HCT116 (cell line): ENCODE measurements at places on chromosomes 11 and 22. TPM values are rescaled to one million over a fixed set of nuclear protein-coding genes. Genes with fewer than 3 reads are reported as not detected.

GRCh38 chr11:94532211-94532610 lies 11.5 kb upstream of the FUT4 start:
- H3K4me1 ChIP-seq: no peaks in the 10 kb centered on the region
- H3K4me3 ChIP-seq: no peak overlapping the region
- no peaks in the 10 kb centered on the region for H3K27me3 ChIP-seq
- H3K36me3 ChIP-seq: no peaks in the 10 kb centered on the region
- no peak for DNase-seq
- no peak overlapping the region for H3K27ac ChIP-seq

GRCh38 chr22:27241430-27242321 lies 559.9 kb downstream of the MN1 start:
- H3K36me3 ChIP-seq: no peaks in the 10 kb centered on the region
- no peak overlapping the region for H3K4me3 ChIP-seq
- no peak overlapping the region for H3K27ac ChIP-seq
- DNase-seq: no peak

DNA sequence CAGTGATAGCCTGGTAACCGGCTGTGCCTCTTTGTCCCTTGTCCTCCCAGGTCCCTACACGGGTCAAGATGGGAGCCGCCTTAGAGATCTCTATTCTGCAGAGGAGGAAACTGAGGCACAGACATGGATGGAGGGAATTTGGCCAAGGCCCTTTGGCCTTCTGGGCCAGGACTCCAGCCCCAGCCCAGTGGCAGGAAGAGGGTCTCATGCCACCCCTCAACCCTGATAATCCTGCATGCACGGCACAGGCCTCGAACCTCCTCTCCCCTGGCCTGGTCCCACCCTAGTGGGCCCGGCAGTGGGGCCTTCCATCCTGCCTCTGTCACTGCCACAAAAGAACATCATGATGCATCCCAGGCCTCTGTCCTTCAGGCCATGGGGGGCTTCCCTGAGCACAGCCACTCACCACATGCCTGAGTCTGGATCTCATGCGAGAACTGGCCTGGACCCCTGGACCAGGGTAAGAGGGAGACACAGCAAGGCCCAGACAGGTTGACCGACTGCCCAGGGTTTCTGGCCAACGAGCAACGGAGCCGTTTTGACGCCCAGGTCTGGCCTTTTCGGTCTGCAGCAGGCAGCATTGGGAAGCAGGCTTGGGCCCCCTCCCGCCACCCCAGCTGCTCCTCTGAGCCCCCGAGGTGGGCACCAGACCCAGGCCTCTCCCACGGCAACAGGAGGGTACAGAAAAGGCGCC lies 6.5 kb downstream of the LINC01488 start:
- no peak overlapping the region for H3K27ac ChIP-seq
- no peak overlapping the region for H3K4me3 ChIP-seq
- no peak for DNase-seq
- no peaks in the 10 kb centered on the region for H3K36me3 ChIP-seq

- peaks cover 7% of the 10 kb centered on the region; the same call in 1 of the 2 replicates for H3K27me3 ChIP-seq
- H3K4me3 ChIP-seq: no peak overlapping the region
- no peak overlapping the region for H3K27ac ChIP-seq
- H3K4me1 ChIP-seq: no peaks in the 10 kb centered on the region
These were observed 37.5 kb downstream of the SYN3 start for GRCh38 chr22:33020721-33021120.

GRCh38 chr11:134449713-134450112 lies 37.7 kb upstream of the B3GAT1 start:
- H3K4me1 ChIP-seq: no peaks in the 10 kb centered on the region
- H3K36me3 ChIP-seq: no peaks in the 10 kb centered on the region
- no peak overlapping the region for H3K27ac ChIP-seq
- H3K4me3 ChIP-seq: no peak overlapping the region
- H3K27me3 ChIP-seq: no peaks in the 10 kb centered on the region
- peak; percentile 4 for DNase-seq

DNA sequence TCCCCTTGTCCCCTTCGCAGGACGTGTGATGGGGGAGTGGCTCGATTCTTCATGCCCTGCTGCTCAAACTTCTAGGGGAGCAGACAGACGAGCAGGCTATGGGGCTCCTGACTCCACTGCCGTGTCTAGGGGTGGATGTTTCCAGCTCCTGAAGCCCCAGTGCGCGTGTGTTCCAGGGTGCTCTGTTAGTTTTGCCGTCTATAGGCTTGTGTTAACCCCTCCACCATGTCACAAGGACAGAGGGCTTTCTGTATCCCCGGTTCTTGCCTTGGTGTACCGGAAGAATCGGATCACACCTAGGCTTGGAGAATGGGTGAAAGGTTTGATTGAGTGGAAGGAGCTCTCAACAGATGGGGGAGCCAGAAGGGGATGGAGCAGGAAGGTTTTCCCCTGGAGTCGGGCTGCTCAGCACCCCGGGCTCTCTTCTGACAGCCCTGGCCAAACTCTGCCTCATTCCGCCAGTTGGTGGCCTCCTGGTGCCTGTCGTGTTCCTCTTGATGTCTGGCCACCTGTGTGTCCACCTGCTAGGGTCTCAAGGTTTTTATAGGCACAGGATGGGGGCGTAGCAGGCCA lies 810.7 kb downstream of the BRD1 start:
- H3K4me1 ChIP-seq: no peaks in the 10 kb centered on the region
- DNase-seq: no peak
- peaks cover 16% of the 10 kb centered on the region for H3K27me3 ChIP-seq
- H3K4me3 ChIP-seq: no peak overlapping the region
- no peak overlapping the region for H3K27ac ChIP-seq

Gene ARHGEF17
- 18.2 TPM for total RNA-seq

DNA sequence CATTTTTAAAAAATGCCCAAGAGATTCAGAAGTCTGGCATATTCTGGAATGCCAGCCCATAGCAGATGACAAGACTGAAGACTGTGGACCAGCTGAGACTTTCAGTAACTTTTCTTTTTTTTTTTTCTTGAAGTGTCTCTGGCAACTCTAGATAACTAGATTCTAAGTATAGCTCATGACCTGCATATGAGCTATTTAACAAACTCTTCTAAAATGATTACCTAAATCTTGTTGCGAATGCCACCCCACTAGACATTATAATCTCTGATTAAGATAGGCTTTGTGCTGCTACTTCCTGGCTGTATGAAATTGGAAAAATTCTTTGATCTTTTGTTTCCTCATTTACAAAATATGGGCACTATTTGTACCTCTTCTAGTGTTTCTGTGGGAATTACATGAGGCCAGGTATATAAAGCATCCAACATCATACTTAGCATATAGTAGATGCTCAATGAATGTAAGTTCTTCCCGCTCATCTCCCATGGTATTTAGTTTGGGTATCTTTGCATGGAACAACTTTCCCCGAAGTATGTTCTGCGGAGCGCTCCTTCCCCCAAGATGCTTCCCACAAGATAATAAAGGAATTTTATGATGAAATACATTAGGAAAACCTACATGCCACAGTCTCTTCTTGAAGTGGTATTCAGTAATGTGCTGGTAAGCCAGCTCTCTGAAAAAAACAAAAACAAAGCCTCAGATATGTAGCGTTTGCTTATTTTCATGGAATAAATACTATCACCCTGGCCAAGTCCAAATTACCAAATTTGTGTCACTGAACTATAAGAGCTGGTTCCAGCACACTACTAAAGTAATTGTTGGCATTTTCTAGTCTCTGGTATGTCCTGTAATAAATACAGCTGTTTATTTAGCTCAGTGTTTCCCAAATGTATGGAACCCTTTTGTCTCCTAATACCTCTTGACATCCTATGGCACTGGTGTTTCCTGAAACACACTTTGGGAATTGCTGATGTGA lies 86.8 kb upstream of the TIMP3 start:
- H3K4me3 ChIP-seq: no peak overlapping the region
- H3K27ac ChIP-seq: no peak overlapping the region
- no peaks in the 10 kb centered on the region for H3K36me3 ChIP-seq

DNA sequence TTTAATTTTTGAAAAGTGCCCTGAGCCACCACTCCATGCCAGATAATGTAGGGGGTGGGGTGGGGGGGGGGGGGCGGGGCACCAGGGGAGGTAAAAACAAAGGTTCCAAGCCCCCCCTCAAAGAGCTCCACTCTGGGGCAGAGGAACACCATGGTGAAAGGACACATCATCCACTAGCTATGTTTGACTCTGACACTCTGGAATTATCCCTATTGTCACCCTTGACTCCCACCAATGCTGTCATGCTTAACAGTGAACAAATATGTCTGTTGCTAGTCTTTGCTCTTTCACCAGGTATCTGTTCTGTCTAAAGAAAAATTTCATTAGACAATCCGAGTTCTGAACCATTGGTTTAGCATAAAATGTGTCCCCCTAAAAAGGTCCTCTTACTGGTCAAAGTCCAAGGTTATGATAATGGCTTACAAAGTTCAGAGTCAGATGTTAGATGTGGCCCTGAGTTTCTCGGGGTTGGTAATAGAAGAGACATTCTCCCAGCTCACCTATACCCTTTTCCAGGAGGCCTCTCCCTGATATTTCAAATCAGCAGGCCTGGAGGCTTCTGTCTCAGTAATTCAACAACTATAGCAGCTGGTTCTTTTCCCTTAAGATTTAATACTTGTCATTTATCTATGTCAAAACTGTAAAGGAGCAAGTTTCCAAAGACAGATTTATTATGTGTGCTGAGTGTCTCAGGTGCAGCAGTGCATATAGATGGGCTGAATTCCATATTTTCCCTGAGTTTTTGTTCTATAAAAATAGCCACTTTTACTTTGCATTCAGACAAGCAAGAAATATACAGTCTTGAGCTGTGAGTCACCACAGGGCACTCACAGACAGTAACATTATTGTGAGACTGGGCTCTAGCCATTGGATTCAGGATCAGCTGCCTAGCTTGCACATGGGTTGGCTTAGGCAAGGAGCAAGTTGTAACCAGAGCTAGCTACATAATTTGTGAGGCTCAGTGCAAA lies 174.1 kb downstream of the CSNK2A3 start:
- no peak overlapping the region for H3K27ac ChIP-seq
- H3K27me3 ChIP-seq: no peaks in the 10 kb centered on the region
- no peak overlapping the region for H3K4me3 ChIP-seq
- peaks cover 9% of the 10 kb centered on the region for H3K4me1 ChIP-seq

Gene DLG2
- total RNA-seq: 2.4 TPM

- H3K27me3 ChIP-seq: no peaks in the 10 kb centered on the region
- H3K27ac ChIP-seq: no peak overlapping the region
- H3K36me3 ChIP-seq: 0 out of 2 replicates have a peak, but pooled peaks cover under 1% of the 10 kb centered on the region
- H3K4me1 ChIP-seq: no peaks in the 10 kb centered on the region
These were observed 34.7 kb downstream of the MMP20 start for GRCh38 chr11:102590276-102591049.

Gene MMP27
- not detected for total RNA-seq

Gene OR51G2
- total RNA-seq: not detected

- H3K36me3 ChIP-seq: no peaks in the 10 kb centered on the region
- H3K27ac ChIP-seq: no peak overlapping the region
- H3K4me3 ChIP-seq: no peak overlapping the region
- H3K4me1 ChIP-seq: no peaks in the 10 kb centered on the region
- DNase-seq: no peak
These were observed 34.3 kb upstream of the MPPED1 start for GRCh38 chr22:43377548-43377895.

DNA sequence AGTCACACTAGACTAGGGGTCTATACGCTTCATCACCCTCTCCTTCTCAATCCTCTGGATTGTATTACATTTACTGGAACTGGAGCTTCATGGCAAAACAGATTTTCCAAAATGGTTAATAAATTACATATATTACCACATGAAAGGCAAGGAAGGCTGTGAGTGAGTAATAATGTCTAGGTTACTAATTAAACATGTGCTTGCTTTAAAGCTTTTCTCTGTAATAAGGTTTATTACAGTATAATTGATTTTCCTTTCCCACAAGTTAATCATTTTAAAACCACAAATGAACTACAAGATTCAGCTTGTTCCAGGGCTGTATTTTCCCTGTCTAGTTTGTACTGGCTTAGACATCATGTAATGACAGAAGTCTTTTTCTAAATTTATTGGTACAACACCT lies 25.6 kb downstream of the MMP13 start:
- H3K4me3 ChIP-seq: no peak overlapping the region
- H3K27ac ChIP-seq: no peak overlapping the region
- no peaks in the 10 kb centered on the region for H3K4me1 ChIP-seq

Gene RAB36
- 6.1 TPM for total RNA-seq

GRCh38 chr11:65425105-65425970 lies 2.7 kb downstream of the NEAT1 start:
- peak overlapping the region; percentile 100 for H3K27ac ChIP-seq
- no peaks in the 10 kb centered on the region for H3K27me3 ChIP-seq
- peaks cover 89% of the 10 kb centered on the region for H3K4me1 ChIP-seq
- H3K4me3 ChIP-seq: peak overlapping the region; percentile 21
- H3K36me3 ChIP-seq: peaks cover 8% of the 10 kb centered on the region; the same call in 1 of the 2 replicates

DNA sequence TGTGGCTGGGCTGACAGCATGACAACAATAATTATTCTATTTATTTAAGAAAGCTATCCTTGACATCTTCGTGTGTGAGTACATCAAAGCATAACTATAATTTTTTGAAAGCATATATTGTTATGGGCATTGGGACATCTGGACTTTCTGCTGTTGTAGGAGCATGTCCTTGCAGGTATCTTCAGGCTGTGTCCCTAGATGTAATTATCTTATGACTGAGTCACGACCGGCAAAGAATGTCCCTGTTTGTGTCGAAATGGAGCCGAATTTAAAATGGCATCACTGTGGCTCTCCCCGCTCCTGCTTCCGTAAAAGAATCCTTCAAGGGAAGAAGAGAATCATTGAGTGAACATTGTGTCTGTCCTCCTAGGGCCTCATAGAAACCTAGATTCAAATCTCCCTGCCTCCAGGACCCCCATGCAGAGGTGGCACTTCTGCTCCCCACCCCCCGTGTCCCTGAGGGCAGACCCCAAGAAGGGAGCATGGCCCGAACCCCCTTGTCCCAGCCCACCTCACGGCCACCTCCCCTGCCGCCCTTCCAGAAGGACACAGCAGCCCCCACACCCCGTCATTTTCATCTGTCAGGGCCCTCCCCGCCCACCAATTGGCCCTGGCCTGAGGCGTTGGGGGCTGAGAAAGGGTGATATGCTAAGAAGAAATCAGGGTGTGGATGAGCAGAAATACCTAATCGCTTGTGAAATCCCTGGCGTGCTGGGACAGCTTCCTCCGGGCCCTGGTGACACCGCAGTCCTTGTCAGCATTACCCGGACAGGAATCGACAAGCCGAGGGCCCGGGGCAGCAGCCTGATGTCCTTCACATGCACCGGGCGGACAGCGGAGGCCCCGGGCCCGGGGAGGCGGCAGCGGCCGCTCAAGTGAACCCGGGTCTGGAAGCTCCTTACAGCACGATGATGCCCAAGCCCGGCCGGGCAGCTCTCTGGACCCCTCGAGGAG lies 48.6 kb upstream of the SLC22A12 start:
- H3K36me3 ChIP-seq: no peaks in the 10 kb centered on the region
- no peak overlapping the region for H3K27ac ChIP-seq
- DNase-seq: no peak
- no peak overlapping the region for H3K4me3 ChIP-seq
- no peaks in the 10 kb centered on the region for H3K27me3 ChIP-seq
